ENCODE measurements at places on chromosomes 1 and 21. TPM values are rescaled to one million over a fixed set of nuclear protein-coding genes. Genes with fewer than 3 reads are reported as not detected.
A peak's percentile ranks its signal among the peaks of the same experiment; 100 is the strongest.

DNA sequence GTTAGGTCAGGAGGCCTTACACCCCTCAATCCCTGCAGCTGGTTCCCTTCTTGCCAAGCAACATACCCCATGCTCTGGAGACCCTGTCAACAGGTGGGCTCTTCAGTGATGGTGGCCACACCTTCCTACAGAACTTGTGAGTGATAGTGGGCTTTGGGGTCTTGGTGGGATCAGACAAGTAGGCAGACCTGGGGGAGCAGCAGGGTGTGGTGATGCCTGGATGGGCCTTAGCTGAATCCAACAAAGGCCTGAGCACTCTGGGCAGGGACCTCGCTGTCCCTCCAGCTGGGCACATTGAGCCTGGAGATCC, 14.9 kb downstream of the FAAH start:
- DNase-seq: no peak

HPDL gene
- 1.4 TPM for total RNA-seq

- no peak for DNase-seq
Observed at GRCh38 chr1:87951409-87951808, 622.7 kb downstream of the LMO4 start.

DNA sequence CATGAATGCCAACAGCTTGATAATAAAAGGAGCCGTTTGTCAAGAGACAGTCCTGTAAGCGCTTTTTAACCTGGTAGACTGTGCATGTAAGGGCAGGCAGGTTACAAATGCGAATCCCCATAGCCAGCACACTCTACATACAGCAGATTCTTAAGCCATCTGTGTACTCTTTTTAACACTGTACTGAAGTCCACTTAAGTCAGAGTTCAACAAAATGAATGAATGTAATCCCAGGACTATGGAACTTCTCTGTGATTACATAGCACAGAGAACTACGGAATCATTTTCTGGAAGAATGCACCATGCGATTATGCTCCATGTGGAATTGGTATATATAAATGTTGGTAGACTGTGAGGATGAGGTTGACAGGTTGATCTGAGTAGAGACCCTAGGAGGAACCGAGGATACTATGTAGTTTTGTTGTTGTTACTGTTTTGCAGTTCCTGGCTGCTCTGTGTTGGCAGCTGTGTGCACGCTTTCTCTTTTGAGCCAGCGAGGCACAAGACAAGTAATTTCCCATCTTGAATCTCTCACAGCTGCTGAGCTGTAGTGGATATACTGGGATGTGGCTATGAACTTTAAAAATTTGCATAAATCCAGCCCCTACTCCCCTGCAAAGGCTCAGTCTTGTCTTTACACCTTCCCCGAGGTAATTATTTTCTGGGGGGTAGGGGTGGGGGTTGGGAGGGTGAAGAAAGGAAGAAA, 21.9 kb downstream of the LRRC8D start:
- DNase-seq: peak; percentile 55

CD160 gene
- not detected for total RNA-seq

- DNase-seq: peak; percentile 54
Observed at GRCh38 chr21:25638660-25639550, at the start of gene JAM2. TSS of gene JAM2 (plus strand) at chr21:25639258. CDS start at chr21:25639822, 564 bp downstream.

DNA sequence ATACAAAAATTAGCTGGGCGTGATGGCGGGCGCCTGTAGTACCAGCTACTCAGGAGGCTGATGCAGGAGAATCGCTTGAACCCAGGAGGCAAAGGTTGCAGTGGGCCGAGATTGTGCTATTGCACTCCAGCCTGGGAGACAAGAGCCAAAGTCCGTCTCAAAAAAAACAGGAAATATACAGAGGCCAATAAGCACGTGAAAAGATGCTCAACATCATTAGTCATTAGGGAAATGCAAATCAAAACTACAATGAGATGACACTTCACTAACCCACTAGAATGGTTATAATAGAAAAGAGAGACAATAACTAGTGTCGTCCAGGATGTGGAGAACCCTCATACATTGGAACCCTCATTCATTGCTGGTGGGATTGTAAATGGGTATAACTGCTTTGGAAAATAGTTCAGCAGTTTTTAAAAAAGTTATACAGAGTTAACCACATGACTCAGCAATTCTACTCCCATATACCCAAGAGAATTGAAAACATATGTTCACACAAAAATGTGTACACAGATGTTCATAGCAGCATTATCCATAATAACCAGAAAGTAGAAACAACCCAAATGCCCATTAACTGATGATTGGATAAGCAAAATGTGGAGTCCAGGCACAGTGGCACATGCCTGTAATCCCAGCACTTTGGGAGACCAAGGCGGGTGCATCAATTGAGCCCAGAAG, 6.4 kb upstream of the E2F2 start:
- DNase-seq: peak; percentile 59

DNA sequence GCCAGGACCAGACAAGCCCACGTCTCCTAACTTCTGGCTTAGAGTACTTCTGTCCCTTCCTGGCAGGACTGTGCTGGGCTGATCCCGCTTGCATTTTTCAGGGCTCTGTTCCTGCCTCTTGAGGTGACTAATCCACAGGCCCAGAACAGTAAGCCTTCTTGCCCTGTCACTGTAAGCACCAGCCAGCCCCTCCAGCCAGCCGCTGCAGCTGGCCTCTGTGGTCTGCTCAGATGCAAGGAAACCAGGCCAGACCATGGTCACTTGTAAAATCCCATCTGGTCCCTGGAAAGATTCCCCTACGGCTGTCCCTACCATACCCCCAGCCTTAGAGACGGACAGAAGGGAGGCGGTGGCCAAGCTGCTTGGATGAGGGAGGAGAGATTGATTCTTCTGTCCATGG, 74.2 kb downstream of the KIRREL1 start:
- DNase-seq: peak; percentile 58

GRCh38 chr21:35294231-35294898, 245.3 kb upstream of the RUNX1 start:
- DNase-seq: peak; percentile 53
